ENCODE measurements at places on chromosomes 4 and X.

DNA sequence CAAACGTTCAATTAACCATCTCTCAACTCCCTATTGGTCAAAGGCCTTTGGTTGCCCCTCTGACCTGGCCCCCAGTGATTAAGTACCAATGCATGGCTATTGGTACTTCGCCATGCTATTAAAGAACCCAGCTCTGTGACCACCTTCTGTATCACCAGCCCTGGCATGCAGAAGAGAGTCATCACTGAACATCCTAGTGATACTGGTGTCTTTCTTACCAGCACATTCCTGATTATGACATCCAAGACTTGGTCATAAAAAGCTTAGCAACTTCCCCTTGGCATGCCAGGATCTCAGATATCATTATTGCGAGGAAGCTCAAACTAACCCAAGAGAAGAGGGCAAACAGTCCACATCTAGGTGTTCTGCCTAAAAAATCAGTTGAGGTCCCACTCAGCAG is 122.3 kb upstream of the OTUD4 start:
- DNase-seq: no peak

DNA sequence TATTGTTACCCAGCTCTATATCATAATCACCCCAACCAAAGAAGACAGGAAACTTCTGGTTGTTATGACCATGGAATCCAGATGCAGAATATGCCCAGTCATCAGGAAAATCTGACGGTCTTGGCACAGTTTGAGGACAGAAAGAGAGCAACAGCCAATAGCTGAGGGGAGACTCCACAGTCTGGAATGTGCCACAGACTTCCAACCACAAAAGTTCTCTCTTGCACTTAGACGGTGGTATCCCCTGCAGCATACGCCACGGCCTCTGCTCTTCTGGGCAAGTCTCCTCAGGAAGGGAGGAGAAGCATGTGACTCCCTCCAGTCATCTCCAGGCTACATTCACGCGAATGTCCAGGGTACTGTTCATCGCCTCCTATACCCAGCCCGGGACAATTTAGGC is 18.4 kb downstream of the ZNF827 start:
- no peak for DNase-seq

- peak; percentile 87 for DNase-seq
These were observed at the start of gene CISD2 for GRCh38 chr4:102868781-102869568. CISD2 (plus strand) TSS chr4:102868992; CDS start chr4:102869085, 93 bp downstream.

GRCh38 chr4:94504545-94504944 is 52.8 kb downstream of the PDLIM5 start:
- DNase-seq: no peak

GRCh38 chr4:108527723-108528122 is 92.7 kb upstream of the RPL34 start:
- peak; percentile 16 for DNase-seq

GRCh38 chr4:74364652-74365491 is at the start of gene EREG:
EREG (plus strand) TSS chr4:74365145; CDS start chr4:74365309, 164 bp downstream.
- DNase-seq: peak; percentile 3

- no peak for DNase-seq
These were observed 334.4 kb upstream of the PCDH18 start for GRCh38 chr4:137866671-137867070.

GRCh38 chr4:40515037-40515397 is 114.6 kb downstream of the RBM47 start:
- no peak for DNase-seq

DNA sequence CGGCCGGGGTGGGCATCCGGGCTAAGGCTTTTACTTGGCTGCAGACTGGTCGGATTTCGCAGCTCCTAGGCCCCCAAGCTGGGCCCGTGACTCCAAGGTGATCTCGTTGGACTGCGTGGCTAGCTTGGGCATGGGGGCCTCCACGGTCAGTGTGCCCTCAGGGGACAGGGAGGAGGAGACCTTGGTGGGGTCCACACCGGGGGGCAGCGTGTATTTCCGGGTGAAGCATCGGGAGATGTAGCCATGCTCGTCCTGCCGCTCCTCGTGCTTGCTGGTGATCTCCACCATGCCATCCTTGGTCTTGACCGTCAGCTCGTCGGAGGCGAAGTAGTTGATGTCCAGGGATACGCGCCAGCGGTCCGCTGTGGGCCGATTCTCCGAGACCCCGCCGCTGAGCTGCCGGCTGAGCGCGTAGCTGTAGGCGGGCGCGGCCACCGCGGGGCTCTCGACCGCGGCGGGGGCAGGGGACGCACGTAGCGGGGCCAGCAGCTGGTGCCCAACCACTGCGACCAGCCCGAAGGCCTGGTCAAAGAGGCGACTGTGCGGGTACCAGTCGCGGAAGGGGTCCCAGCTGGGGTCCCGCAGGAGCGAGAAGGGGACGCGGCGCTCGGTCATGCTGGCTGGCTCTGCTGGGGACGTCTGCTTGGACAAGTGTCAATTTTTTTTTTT is 881 bp upstream of the CACNA1F start:
- DNase-seq: no peak

DNA sequence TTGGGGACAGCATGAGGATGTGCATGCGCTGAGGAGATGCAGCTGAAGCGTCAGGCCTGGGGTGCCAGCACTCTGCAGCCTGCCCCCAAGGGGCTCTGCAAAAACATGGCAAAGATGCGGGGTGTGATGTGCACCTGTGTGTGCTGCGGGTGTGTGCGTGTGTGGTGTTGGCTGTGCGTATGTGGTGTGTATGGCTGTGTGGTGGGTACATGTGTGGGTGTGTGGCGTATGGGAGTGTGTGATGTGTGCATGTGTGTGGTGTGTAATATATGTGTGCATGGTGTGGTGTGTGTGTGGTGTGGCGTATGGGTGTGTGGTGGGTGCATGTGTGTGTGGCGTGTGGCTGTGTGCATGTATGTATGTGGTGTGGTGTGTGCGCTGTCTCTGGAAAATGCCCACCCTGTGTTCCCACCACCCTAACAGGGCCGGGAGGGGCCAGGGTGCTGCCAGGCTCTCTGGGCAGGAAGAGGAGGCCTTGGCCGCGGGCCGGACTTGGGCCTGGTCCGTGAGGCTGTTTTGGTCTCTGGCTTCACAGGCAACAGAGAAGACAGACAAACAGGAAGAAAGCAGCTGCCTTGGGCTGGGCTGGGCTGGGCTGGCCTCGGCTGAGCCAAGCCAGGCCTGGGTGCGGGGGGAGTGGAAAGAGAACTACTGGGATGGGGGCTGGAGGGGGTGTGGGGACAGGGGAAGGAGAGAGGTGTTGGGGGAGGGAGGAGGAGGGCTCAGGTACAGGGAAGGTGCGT is 1.1 kb upstream of the AVPR2 start:
- no peak for DNase-seq

GRCh38 chrX:41386222-41386990 is 52.4 kb downstream of the DDX3X start:
- no peak for DNase-seq

- DNase-seq: no peak
These were observed 197.6 kb downstream of the CPXCR1 start for GRCh38 chrX:88944661-88945060.

All from activated CD4-positive, alpha-beta T cell treated with anti-CD3 and anti-CD28 coated beads for 4 hours (primary cell).